ENCODE measurements at places on chromosomes 4 and X.
A peak's percentile ranks its signal among the peaks of the same experiment; 100 is the strongest.

- DNase-seq: no peak
Measured at GRCh38 chrX:95754411-95754810, 930.2 kb upstream of the DIAPH2 start.

DNA sequence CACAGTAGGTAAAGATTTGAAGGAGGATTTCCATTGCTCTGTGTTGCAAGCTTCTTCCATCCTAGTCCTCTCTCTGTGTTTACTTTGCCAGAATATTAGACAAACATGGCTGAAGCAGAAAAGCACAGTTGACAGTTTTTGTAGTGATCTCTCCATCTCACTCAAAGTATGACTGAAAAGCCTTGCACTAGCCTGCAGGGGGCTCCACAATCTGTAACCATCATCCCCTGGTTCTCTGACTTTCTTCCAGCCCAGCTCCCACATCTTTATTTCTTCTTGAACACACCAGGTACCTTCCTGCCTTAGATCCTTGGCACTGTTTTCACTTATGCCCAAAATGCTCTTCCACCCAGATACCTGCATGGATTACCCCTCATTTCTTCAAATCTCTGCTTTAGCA is 34.1 kb upstream of the HHIP start:
- peak; percentile 47 for DNase-seq

- DNase-seq: peak; percentile 4
Measured at GRCh38 chrX:104166735-104167436, 633 bp downstream of the FAM199X start.

- peak; percentile 33 for DNase-seq
Measured at GRCh38 chr4:73944061-73944875, 37.6 kb downstream of the PF4 start.

DNA sequence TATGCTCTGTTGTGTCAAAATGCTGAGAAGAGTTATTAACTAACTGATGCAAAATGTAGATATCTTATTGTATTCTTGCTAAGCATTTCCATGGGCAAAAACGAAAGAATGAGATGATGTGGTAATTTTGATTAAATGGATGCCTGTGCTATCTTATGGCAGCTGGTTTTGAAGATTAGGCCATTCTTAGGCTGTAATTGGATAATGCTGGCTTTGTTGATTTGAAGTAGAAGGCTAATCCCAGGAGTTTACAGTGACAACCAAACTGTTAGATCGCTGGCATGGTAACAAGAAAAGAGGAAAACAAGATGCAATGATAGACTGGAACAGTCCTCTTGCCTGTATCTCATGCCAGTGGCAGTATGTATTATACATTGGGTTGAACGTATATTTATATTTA is 74.1 kb upstream of the WDR44 start:
- DNase-seq: no peak
